ENCODE measurements at places on chromosomes 5 and 9.

DNA sequence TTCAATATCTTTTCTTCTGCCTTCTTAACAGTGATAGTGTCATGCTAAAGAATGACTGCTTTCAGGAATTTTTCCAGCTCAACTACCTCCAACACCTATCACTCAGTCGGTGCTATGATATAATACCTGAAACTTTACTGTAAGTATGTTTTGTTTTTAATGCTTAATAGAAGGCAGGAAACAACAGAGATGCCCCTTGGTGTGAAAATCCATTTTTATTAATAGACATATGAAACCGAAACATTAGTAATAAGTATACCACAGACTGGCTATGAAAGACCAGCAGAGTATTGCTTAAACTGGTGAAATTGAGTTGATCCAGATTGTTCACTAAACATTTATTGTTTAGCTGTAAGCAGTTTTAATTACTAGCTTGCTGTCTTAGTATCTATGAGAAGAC is 25.2 kb downstream of the SKP2 start:
- no peak for DNase-seq
- H3K4me1 ChIP-seq, result peaks cover 5% of the 10 kb centered on the region
- H3K27me3 ChIP-seq, result no peaks in the 10 kb centered on the region
- H3K27ac ChIP-seq, result no peak overlapping the region

DNA sequence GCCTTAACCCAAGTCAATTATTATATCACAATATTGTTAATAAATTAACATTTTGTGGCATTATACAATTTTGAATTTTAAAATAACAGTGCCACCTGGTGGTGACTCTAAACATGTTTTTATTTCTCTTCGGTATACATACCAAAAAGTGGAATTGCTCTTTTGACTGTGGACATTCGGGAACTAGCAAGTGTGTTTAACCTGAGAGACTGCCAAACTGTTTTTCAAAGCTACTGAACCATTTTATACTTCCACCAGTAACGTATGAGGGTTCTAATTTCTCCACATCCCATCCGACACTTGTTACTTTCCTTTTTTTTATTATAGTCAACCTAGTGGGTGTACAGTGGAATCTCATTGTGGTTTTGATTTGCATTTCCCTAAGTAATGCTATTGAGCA is 18.3 kb upstream of the HSDL2 start:
- peaks cover 1% of the 10 kb centered on the region for H3K36me3 ChIP-seq
- peaks cover 8% of the 10 kb centered on the region for H3K4me1 ChIP-seq
- no peak for DNase-seq

DNA sequence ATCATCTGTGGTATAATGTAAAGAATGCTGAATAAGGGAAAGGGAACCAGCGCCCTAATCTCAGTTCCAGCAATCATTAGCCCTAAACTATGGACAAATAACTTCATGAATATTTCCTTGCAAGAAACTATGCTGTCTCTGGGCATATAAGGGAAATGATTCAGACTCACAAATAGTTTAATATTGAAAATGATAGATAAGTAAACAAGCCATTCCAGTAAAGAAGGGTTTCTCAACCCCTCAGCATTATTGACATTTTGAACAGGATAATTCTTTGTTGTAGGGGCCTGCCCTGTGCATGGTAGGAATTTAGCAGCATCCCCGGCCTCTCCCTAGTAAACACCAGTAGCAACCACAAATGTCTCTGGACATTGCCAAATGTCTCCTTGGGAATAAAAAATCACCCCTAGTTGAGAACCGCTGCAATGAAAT is 23.8 kb downstream of the C5 start:
- no peak overlapping the region for H3K4me3 ChIP-seq
- H3K27ac ChIP-seq, result no peak overlapping the region
- DNase-seq, result no peak
- peaks cover 3% of the 10 kb centered on the region for H3K27me3 ChIP-seq
- peaks cover 4% of the 10 kb centered on the region for H3K36me3 ChIP-seq

DNA sequence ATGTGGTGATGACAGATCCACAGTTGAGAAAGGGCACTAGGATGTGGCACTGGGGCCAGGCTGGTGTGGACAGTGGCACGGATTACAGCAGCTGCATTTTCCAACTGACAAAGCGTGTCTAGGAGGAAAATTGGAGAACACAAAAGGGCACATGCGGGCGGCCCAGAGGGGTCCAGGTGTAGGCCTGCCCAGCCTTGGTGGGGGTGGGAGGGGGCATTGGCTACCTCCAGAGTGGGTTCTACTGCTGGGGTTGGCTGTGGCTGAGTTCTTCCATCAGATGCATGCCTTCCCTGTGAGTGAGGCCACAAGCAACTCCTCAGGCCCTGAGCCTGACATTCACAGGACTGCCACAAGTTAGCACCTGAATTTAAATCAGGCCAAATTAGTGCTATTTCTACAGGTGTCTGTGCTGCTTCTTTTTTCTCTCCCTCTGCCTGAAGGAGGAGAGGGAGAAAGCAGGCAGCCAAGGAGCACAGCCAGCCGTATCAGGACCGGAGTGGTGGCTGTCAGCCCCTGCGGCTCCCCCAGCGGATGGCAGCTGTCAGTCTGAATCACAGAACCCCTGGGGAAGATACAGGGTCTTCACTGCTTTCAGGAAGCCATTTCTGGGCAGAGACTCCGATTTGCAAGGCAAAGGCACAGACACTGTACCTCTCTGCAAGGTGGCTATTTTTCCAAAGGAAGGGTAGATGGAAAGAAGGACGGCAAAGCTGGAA is 464.2 kb downstream of the SPOCK1 start:
- no peaks in the 10 kb centered on the region for H3K27me3 ChIP-seq
- no peak for DNase-seq
- H3K27ac ChIP-seq, result no peak overlapping the region
- no peak overlapping the region for H3K4me3 ChIP-seq
- H3K4me1 ChIP-seq, result no peaks in the 10 kb centered on the region

GRCh38 chr5:179862296-179862695 is 3.7 kb upstream of the MRNIP start:
- no peak overlapping the region for H3K4me3 ChIP-seq
- DNase-seq, result no peak
- H3K27ac ChIP-seq, result no peak overlapping the region
- H3K4me1 ChIP-seq, result peaks cover 4% of the 10 kb centered on the region
- H3K36me3 ChIP-seq, result peaks cover 15% of the 10 kb centered on the region

DNA sequence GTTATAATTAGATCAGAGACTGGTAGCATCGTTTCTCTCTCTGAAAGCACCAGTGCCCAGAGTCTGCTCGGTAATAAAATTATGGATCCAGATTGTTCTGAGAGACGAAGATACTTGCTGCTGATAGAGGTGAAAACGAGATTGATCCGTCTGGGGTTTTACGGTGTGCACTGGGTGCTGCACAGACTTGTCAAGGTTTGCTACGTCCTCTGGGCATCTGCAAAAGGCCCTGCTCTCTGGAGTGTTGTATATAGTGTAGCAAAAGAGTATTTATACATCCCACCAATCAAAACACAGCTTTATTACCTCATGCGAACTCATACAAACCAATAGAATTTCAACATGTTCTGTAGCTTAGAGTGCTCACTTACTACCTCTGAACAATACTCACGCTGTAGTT is 219.3 kb downstream of the PBX3 start:
- no peaks in the 10 kb centered on the region for H3K27me3 ChIP-seq
- no peaks in the 10 kb centered on the region for H3K36me3 ChIP-seq
- DNase-seq, result no peak
- H3K4me3 ChIP-seq, result no peak overlapping the region

DNA sequence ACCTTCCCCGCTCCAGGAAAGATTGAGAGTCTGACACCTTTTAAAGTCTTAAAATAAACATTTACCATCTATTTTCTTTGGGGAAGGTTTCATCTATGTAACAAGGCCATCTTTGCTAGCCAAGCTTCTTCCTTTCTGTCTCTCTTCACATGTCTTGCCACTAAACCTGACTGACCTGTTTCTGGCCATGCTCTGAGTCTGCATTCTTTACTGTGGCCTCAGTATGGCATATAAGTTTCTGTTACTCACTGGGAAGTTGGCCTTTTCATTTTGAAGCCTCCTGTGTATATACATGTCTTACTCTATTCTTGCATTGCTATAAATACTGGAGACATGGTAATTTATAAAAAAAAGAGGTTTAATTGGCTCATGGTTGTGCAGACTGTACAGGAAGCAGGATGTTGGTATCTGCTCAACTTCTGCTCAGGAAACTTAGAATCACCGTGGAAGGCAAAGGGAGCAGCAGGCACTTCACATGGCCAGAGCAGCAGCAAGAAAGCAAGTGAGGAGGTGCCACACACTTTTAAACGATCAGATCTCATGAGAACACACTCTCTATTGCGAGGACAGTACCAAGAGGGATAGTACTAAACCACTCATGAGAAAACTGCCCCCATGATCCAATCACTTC is 48.1 kb downstream of the KCNV2 start:
- H3K27me3 ChIP-seq, result no peaks in the 10 kb centered on the region
- H3K27ac ChIP-seq, result peak overlapping the region; percentile 94
- DNase-seq, result no peak
- H3K4me3 ChIP-seq, result peak overlapping the region; percentile 49

Measured in activated naive CD8-positive, alpha-beta T cell treated with anti-CD3 and anti-CD28 coated beads, Interleukin-2, amount 10 ng/mL, durations not matched to agents 7 days and 5 days (primary cell).